D721Med (cell line): ENCODE measurements at places on chromosomes 2 and 18.

DNA sequence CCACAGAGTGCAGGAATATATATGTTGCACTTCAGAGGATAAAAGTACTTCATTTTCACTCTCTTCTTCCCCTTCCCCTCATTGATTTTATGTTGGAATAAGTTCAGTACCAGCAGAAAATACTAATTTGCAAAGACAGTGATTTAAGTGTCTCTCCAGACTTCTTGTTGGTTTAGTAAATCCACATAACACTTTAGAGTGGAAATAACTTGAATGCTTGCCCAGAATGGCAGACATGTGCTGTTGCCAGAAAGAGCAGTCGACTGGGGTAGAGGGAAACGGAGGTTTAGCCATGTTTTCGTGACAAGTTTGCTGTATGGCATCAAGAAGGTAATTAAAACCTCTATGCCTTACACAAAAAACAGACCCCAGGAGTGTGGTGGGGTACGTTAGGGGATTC, 246.0 kb upstream of the CXCR4 start:
- DNase-seq: no peak

DNA sequence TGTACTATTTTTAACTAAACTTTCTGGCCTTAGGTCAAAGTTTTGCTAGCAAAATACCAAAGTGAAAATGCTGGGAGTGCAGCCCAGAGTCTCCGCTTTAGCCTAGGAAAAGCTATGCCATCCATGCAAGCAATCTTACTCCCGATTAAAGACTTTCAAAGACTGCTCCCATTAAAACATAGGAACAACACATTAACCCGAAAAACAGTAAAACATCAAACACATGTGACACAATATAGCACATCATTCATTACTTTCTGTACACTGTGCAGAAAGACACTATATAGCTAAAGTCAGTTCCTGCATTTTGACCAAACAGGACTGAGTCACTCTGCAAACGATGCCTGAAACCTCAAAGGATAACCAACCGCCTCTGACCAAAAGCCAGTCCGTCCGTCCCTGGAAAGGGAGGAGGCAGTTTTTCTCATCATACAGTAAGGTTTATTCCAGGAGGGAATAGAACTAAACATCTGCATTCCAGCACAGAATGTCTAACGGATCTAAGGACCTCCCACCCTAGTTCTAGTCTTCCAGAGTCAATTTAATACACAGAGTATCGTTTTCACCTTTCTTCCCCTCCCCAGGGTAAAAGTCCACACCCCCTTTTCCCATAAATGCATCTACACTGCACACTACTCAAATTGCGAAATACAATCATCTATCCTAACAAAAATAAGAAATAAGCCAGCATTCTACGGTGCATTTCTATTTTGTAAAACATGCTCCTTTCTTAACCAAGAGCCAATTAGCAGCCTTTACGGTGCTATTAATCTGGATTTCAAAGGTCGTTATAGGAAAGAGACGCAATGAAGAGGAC, 1.7 kb downstream of the ROCK2 start:
- DNase-seq: no peak

GRCh38 chr2:170850251-170850650, 33.6 kb downstream of the GAD1 start:
- no peak for DNase-seq

DNA sequence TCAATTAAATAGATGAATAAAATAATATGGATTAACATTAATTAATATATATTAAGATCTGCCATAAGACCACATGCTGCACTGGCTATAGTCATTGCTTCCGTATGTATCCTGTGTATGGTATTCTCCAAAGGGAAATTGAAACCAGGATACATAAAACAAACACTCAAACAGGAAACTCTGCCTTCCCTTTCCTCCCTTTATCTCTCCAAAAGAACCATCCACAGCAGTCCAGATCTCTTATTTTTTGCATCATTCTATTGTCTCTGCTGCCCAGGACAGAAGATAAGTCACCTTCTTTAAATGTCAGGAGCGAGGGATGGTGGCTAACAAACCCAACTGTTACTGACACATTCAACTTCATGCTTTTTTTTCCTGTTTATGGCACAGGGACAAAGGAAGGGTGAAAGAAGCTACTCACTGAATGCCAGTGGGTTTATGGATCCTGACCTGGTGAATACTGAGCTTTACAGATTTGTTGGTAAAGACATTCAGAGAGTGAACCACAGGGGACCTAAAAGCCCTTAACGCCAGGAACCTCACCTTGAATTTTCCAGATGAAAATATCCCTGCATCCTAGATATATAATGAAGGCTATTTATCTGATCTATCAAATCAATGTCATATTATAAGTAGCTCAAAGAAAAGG, 67.5 kb downstream of the CSRNP3 start:
- no peak for DNase-seq

GRCh38 chr18:5461041-5461440, 82.8 kb downstream of the EPB41L3 start:
- no peak for DNase-seq

- DNase-seq: no peak
Measured at GRCh38 chr2:68739595-68740399, 5.2 kb downstream of the ARHGAP25 start.

DNA sequence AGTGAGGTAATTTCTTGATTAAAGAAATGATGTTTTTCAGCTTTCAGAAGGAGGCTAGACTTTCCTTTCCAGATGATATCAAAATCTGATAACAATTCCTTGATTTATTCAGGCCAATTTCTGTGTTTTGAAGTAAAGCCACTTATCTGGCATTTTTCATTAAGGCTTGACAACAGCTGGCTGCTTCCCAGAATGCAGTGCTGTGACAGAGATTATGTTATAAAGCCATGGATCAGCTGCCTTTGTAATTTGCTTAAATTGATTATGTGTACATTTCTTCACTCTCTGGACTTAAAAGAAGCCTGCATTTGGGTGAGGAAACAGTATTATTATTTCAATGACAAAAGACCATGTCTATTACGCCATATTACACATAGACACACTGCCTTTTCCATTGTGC, 136.0 kb downstream of the PLCL1 start:
- DNase-seq: no peak

DNA sequence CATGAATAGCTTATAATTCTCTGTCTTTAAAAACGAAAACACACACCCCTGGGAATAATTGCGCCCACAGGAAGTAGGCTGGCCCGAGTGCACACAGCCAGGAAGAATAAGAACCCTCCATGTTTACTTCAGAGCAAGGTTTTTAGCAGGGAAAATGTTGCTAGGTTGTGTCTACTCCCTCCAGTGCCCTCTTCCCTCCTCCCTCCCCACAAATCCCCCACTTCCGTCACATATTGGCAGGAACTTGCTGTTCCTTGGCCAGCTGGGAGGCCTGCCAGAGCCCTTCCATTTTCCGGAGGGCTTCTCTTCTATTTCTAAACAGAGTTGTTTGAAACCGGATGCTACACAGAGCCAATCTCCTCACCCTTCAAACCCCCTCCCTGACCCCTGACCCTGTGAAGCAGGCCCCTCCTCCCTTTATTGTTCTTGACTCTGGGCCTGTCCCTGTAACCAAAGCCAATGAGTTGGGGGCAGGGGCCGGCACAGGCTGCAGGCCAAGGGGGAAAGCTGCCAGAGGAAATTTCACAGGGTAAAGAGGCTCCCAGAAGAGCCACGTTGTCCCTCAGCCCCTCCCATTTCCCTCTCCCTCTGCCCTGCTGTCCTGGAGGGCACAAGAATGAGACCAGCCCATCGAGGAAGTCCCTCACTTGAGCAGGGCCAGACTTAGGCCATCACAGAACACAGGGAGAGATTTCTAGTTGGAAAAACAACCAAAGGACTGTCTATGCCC, 49.8 kb upstream of the LGALSL start:
- no peak for DNase-seq

- DNase-seq: no peak
Measured at GRCh38 chr18:11767329-11767728, 78.3 kb downstream of the GNAL start.

- DNase-seq: no peak
Measured at GRCh38 chr2:178506949-178507348, 26.7 kb downstream of the PLEKHA3 start.

DNA sequence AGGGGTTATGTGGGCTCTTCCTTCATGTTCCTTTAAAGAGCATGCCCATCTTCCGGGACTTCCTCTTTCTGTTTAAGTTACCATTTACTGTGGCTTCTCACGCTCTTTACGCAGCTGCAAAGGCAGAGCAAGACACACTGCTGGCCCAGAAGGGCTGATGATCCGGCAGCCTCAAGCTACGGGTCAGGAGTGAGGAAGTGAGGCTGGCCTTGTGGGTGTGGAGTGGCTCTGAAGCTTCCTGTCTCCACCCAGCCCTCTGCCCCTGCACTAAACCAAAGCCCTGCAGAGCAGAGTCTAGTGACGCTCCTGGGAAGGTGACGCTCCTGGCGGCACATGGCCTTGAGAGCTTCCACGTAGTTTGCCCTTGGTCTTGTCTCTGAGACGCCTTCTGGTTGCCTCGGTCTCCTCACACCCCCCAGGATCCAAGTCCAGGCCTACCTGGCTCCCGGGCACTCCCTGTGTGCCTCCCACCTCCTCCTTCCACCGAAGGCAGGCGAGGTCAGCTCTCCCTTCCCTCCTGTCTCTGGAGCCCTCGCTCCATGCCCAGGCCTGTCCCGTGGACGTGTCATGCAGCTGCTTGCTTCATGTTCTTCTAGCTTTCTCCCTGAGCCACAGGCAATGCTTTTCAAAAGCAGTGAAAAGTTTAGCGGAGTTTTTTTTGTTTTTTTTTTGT, 50.3 kb downstream of the ARL4C start:
- DNase-seq: no peak

- DNase-seq: no peak
Measured at GRCh38 chr2:101265893-101266499, 13.3 kb downstream of the CNOT11 start.

GRCh38 chr2:97699765-97700444, 13.5 kb upstream of the ZAP70 start:
- DNase-seq: no peak
